Stimulated activated effector memory CD8-positive, alpha-beta T cell treated with anti-CD3 and anti-CD28 coated beads, Interleukin-12 subunit alpha, Interleukin-12 subunit beta, amount 100 ng/mL, for 72 hours (primary cell): ENCODE measurements at places on chromosomes 2 and 18.
A peak's percentile ranks its signal among the peaks of the same experiment; 100 is the strongest.

DNA sequence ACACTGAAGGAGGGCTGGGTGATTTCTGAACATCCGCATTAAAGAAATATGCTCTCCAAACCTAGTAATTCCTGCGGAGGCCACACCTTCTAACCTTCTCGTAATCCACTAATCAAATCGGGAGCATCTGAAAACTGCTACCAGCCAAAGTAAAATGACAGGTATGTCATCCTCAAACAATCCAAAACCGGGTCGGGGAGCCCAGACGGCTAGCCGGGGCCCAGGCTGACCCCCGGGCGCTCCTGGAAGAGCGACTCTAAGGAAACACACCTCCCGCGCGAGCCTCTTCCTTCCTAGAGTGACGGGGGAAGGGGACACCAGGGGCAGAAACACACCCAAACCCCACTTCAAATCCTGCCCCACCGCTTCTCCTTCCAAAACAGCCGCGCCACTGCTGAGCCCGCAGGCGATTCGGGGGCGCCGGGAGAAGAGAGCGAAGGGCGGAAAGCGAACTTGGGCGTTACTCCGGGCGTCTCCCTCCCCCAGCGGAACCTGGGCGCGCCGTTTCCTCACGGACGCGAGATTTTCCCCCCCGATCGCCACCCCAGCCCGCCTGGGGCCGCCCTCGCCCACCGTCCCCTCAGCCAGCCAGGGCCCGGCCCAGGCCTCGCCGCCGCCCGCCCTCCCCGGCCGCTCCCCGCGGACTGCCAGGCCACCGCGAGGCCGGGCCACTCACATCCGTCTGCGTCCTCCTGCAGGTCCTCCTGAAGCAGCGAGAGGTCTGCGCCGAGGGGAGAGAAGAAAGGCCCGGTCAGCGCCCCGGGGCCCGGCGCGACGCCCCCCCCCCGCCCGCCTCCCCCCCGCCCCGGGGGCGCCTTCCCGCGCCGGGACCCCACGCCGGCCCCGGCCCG, 584 bp downstream of the PPP4R1 start:
- peak; percentile 38 for DNase-seq

- DNase-seq: no peak
Measured at GRCh38 chr2:6381326-6381725, 484.4 kb downstream of the CMPK2 start.

- peak; percentile 45 for DNase-seq
Measured at GRCh38 chr18:79524181-79525078, 128.7 kb downstream of the NFATC1 start.

DNA sequence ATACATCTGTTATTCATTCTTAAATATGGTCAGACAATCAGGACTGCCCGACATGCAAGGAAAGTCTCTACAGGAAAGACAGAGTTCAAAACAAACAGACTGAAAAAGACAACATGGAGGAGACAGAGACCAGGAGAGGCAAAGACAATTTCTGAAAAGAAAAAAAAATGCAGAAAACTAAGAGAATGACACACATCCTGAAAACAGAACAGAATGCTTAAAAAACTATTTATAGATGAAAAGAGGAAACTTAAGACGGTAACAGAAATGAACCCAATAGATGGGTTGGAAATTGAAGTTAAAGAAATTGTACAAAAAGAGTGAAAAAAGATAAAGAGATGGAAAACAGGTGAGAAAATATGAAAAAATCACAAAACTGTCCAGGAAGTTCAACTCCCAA, 95.7 kb downstream of the BCL2 start:
- DNase-seq: no peak

DNA sequence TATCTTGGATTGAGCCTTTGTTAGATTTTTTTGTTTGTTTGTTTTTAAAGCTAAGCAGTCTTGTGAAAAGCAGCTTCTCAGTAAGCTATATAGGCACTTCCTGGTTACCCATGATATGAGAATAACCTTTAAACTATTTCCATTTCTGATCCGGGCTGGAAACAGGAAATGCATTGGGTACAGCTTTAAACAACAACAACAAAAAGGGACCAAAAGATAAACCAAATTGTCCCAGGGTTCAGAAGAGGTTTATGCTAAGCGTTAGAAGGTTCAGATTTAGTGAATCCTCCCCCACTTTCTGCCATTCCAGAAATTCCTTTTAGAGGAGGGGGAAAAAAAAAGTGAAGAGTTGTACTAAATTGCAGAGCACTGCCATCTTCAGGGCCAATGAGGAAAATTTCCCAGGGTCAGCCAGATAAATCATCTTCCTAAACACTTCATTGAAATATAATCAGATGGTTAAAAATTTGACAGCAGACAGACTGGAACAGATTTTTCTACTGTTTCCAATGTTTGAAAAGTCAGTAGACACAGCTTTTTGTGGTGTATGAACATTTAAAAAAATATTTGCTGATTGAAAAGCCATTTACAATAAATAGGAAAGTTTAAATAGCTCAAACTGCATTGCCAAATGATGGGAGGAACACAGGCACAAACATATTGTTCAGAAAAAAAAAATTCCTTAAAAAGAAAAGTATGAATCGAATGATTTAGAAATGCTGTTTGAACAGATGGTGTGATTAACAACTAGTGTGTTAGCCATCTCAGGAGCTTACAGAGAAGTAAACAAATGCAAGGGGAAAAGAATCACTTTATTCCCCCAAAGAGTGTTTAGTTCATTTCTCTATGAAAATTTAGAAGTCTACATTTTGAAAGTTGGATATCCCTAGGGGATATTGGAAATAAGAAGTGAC, 189.9 kb upstream of the TANK start:
- no peak for DNase-seq

GRCh38 chr2:134225841-134226240, 28.0 kb upstream of the MGAT5 start:
- DNase-seq: no peak

- no peak for DNase-seq
Measured at GRCh38 chr18:63376538-63376937, 9.5 kb upstream of the KDSR start.
